NCI-H1930 (cell line): ENCODE measurements at places on chromosomes 4 and X.

DNA sequence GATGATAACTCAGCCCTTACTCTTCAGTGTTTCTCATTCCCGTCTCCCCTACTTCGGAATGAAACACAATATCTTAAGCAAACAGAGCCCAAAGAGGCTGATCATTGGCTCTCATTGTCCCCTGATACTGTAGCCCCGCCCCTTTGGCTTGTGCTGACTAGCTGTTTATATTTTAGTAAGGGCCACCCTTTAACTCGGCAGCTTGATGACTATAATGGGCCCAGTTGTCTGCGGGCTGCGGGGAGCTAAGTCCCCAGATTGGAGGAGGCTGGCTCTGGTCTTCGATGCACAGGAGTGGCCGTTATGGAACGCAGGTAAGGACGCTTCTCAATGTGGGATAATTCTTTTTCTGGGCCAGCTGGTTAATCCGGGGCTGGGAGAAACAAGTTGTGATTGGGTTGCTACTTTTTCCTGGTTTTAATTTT, at the start of gene TRIM2:
Gene TRIM2 (plus strand): TSS at position 197 of the 425 bp plus-strand sequence. CDS start 88 bp downstream, at position 285.
- no peak for DNase-seq

DNA sequence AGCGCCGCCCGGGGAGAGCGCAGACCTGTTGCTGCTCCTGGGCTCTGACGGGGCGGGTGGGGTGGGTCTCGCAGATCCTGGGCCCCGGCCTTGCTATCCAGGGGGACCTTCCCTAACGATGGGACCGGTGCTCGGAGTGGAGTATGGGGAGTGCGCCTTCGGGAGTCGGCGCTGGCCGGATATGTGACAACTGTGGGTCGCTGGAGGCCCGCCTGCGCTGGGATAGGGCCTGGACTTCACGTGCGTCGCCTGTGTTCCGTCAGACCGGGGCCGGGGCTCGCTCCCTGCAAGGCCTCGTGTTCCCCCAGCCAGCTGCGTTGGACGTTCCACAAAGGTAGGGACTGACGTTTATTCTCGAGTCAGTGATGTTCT, 1.3 kb downstream of the TBL1X start:
- DNase-seq, result no peak

DNA sequence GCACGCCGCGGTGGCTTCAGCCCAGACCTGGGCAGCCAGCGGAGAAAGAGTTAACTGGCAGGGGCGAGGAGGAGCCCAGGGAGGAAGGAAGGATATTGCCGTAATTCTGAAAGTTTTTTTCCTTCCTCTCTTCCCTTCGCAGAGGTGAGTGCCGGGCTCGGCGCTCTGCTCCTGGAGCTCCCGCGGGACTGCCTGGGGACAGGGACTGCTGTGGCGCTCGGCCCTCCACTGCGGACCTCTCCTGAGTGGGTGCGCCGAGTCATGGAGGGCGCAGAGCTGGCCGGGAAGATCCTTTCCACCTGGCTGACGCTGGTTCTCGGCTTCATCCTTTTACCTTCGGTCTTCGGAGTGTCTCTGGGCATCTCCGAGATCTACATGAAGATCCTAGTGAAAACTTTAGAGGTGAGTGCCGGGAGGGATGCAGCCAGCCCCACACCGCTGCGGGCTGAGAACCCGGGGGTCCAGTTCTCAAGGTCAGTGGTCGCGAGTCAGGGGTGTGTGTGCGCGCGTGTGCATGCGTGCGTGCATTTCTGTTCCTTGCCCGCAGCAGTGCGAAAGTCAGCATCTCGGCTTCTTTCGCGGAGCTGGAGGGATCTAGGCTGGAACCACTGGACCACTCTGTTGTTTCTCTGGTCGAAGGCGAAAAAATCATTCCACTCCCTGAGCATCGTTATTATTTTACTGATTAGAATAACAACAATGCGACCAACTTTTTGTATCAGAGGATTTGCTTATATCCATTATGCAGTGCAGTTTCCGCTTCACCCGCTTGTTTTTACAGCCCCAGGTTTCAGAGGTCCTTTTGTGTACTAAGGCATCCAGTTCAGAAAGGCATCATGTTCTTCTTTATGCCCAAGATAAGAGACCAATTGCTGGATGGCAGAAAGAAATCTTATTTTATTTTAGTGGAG, 709 bp downstream of the GPAT3 start:
- no peak for DNase-seq

DNA sequence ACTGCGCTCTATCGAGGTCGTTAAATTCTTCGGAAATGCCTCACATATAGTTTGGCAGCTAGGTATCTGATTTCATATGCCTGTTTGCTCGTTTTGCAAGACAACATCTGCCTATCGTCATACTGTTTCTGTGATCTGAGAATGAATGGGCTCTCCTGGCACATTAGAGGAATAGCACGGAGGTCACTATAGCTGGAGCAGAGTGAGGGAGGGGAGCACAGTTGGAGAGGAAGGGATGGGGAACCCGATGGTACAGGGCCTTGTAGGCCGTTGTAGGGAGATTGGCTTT, 552 bp downstream of the IKBKG start:
- DNase-seq, result no peak

- DNase-seq, result no peak
Observed at GRCh38 chrX:141945426-141945825, 41.7 kb downstream of the MAGEC1 start.

GRCh38 chr4:123603165-123603564, 206.6 kb downstream of the SPRY1 start:
- no peak for DNase-seq

GRCh38 chrX:151177141-151178027, 1.0 kb downstream of the GPR50 start:
- DNase-seq, result no peak

DNA sequence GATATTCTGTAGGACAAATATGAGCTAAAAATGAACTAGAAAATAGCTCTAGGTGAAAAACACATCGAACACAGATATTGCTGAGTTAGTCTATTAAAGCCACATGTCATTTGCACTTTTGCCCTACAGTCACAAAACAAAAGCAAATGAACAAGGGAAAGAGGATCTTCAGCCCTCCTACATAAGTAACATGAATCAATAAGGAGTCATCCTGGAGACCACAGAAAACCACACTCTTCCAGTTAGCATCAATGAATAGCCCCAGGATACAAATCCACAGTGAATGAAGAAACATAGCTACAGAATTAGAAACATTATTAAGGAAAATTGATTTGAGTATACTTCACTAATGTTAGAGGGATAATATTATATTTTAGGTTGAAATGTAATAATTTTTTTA, 311.4 kb downstream of the MAPK10 start:
- no peak for DNase-seq

GRCh38 chr4:121599049-121599448, 97.7 kb downstream of the ANXA5 start:
- no peak for DNase-seq

DNA sequence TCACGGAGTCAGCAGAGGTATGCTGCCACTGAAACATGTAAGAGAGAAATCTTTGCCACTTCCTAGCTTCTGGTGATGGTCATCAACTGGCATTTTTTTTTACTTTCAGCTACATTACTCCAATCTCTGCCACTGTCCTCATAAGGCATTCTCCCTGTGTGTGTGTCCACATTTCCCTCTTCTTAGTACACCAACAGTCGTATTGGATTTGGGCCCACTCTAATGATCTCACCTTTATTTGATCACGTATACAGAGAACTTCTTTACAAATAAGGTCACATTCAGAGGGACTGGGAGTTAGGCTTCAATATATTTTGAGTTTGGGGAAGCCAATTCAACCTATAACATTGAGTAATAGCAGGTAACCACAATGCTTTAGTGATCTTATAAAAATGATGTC, 649.1 kb downstream of the GRID2 start:
- DNase-seq, result no peak

DNA sequence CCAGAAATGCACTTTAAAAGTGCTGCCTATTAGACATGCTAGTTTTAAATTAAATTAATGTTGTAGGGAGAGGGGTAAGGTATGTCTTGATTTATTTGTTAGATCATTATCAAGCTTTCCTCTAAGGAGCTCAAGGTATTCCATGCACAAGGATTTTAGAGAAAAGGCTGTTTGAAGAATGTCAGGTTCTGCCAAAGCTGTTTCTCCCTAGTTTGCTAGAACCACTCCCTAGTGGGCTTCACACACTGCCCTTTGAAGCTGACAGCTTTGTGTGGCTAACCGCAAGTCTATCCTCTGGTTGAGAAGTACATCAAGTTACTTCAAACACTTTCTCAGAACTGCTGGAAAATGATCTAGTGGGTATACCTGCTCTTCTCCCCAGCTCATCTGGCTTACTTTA, 32.3 kb downstream of the RASL11B start:
- DNase-seq, result no peak
